ENCODE measurements at places on chromosomes 2 and 18. TPM values are rescaled to one million over a fixed set of nuclear protein-coding genes. Genes with fewer than 3 reads are reported as not detected.

- DNase-seq, result no peak
These were observed 10.7 kb downstream of the TEX51 start for GRCh38 chr2:126909366-126909765.

GRCh38 chr2:231514951-231515297, 15.3 kb downstream of the NMUR1 start:
- no peak for DNase-seq

DNA sequence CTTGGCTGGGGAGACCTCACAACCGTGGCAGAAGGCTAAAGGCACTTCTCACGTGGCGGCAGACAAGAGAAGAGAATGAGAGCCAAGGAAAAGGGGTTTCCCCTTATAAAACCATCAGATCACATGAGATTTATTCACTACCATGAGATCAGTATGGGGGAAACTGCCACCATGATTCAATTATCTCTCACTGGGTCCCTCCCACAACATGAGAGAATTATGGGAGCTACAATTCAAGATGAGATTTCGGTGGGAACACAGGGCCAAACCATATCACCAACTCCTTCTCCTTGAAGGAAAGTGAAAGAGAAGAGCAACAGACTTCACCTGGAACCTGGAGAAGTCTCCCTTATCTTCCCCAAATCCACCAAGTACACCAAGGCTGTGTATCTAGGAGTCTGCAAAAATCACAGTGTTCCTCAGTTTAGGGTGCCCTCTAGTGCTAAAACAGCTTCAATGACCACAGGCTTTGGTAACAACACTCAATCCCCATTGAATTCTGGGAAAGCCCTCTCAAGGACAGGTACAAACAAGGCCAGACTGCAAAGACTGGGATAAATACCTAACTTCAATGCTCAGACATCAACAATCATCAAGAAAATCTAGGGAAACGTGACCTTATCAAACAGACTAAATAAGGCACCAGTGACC, 148.8 kb upstream of the SRD5A2 start:
- DNase-seq, result no peak

DNA sequence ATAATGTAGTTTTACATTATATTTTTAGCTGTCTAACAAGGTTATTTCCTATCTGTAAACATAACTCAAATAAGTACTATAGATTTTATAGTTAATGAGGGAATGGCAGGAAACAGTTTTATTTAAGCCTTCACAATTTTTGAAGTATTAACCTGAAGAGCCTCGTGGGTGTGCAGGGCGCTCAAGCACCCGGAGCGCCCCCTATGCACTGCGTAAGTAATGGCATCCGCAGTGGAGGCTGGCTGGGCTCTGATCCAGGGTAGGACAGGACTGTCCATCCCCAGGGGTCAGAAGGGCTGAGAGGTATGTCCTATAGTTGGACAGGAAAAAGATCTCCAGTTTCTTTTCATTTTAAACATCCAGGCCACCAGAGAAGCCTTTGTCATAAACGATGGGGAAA, 8.2 kb upstream of the GBX2 start:
- peak; percentile 24 for DNase-seq

GRCh38 chr2:157526070-157526469, 82.2 kb upstream of the CYTIP start:
- no peak for DNase-seq

DNA sequence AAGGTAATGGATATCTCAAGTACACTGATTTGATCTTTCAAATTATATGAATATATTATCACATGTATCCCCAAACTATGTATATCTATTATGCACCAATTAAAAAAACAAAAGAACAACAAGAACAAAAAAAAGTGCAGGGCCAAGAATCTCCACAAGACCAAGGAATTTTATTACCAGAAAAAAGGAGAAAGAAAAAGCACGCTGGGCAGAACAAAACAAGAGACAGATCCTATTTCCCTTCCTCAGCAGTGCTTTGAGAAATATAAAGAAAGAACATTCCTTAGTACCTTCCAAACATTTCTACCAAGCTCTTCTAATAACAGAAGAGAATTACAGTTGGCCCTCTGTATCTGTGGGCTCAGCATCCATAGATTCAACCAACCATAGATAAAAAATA, 144.7 kb upstream of the CREB1 start:
- no peak for DNase-seq

DNA sequence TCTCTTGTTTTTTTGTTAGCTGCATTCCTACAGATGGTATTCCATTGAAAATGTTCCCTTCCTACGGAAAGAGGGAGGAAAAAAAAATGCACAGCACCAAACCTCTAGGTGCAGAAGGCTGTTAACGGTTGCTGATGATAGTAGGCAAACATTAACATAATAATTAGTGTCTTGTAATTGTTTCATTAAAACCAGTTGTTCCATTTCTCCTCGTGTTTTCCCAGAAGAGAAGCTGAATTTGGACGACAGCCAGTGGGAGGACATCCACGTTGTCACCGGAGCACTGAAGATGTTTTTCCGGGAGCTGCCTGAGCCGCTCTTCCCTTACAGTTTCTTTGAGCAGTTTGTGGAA, 494.7 kb downstream of the ARHGAP15 start:
- no peak for DNase-seq

GRCh38 chr2:57207191-57207590, 839.4 kb upstream of the VRK2 start:
- DNase-seq, result no peak

Gene CHAC2
- total RNA-seq, result 6.5 TPM

Data from frontal cortex (tissue), 4 donors.